ENCODE measurements at places on chromosomes 5 and 9. TPM values are rescaled to one million over a fixed set of nuclear protein-coding genes. Genes with fewer than 3 reads are reported as not detected.

OTP gene
- total RNA-seq, result not detected

- no peak for DNase-seq
Observed at GRCh38 chr9:35518225-35518821, 28.4 kb downstream of the RUSC2 start.

GRCh38 chr9:133589454-133590227 lies 19.5 kb downstream of the FAM163B start:
- DNase-seq, result peak; percentile 58

DNA sequence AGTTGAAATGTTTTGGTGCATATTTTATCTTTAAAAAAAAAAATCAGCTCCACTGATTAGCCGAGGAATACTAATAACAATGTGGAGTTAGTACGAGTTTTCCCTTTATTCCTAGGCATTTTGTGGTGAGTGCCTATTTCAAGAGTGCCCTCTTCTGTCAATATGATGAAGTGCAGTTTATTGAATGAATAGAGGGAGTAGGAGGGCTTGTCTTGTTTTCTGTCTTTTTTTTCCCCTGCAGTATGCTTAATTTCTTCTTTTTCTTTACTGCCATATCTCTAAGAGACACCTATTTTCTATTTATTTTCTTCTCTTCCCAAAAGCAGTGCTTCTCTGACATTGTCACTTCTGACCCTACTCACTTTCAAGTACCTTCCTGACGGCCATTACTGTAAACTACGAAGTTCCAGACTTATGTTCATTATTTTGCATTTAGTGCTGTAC lies 169.6 kb upstream of the PITX1 start:
- no peak for DNase-seq

DNA sequence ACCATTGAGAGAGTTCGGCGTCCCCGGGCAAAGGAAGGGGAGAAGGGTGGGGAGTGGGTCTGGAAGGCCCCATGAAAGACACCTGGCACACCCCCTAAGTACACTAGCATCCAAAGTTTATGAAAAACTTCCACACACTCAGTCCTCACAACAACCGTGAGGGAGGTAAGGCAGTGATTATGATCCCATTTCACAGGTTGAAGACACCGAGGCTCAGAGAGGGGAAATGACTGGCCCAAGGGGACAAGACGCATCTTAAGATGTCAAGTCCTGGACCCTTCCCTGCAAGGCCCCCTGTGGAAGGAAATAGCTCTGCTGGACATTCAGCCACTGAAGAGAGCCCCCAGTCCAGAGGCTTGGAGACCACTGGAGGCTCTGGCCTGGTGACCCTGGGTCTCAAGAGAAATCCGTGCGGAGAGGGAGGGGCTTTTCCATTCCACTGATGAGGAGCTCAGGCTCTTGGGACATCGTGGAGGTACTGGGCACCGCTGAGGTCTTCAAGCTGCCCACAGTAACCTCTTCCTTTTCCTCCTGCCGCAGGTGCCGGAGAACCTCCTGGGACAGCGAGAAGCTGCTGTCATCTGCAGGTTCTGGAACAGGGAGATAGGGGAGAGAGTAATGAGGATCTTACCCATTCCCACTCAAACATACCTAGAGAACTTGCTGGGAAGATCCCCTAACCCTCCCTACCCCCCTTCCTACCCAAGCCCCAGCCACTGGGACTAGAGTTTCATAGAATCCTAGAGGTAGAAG lies 5.2 kb downstream of the SMIM33 start:
- no peak for DNase-seq

ZFP37 gene
- total RNA-seq, result 2.6 TPM

SLC6A18 gene
- not detected for total RNA-seq

DNA sequence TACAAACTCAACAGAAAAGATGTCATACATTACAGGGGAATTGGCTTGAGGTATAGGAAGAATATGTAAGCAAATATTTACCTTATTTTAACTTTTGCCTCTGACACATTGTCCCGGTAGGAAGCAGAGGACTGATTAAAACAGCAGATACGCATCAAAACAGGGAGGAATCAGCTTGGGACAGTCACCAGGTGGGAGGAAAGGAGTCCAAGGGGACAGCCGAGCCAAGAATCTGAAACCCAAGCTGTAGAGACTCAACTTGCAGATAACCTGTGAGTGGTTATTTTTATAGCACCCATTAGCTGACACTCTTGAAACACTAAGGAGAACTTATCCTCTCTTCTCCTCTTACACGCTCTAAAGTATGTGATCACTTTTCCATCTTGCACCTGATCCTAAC lies 22.3 kb downstream of the PDZD2 start:
- no peak for DNase-seq

DNA sequence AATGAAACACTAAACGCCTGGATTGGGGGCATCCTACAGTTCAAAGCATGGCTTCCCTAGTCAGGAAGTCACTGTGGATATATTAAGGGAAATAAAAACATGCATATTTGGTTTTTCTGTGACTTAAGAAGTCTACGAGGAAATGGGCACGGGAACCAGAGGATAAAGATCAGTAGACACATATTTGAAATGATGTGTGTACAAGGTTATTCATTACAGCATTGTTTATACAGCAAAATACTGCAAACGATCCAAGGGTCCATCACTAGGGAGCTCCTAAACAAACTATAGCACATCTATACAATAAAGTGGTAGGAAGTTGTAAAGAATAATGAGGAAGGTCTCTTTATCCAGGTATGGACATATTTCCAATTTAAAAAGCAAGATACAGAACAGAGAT lies 71.8 kb downstream of the EFNA5 start:
- DNase-seq, result no peak

NOP16 gene
- total RNA-seq, result 30.3 TPM

TRPM6 gene
- total RNA-seq, result not detected

PPP3R2 gene
- total RNA-seq, result not detected

AK8 gene
- total RNA-seq, result 0.30 TPM

GRCh38 chr9:106621313-106622163 lies 241.4 kb upstream of the ZNF462 start:
- DNase-seq, result no peak

GRCh38 chr5:95113489-95113888 lies 171.4 kb downstream of the MCTP1 start:
- no peak for DNase-seq

DNA sequence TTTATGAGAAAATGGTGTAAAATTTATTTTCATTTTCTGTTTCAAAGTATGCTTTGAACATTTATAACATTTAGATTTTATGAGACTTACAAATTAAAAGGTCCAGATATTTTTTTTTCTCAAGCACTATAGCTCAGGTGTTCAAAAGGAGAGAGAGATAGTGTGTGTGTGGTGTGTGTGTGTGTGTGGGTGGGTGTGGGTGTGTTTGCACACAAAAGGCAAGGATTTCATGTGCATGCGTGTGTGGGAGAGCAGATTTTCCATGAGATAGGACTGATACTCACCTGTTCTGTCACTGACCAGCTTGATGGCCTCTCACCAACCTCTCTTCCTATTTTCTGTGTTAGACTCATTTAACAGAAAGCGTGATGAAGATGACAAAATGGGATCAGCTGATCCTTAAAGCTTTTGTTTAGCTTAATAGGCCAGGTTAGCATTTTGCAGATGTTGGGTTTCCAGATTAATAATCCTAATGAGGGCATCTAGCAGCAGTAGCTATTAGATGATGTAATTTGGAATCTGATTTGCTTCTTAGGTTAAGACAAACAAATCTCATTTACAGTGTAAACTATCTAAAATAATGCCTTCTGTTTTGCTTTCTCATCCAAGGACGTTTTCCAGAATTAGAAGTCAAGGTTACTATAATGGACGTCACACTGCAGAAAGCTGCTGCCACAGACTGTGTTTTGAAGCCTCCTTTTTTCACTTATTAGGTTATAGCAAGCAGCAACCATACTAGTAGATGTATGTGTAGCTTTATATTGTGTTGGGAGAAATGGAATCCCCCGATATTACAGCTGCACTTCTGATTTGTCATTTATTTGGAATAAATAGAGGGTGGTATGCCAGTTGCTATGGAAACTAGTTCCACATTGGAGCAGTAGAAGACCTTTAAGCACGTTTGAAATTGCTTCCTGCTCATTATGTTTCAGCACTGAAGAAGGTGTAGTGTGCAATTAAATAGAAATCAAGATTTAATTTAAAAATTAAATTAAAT lies 355.6 kb downstream of the TAF11L14 start:
- no peak for DNase-seq

- no peak for DNase-seq
Observed at GRCh38 chr5:180070756-180071530, 616 bp downstream of the RNF130 start.

DNA sequence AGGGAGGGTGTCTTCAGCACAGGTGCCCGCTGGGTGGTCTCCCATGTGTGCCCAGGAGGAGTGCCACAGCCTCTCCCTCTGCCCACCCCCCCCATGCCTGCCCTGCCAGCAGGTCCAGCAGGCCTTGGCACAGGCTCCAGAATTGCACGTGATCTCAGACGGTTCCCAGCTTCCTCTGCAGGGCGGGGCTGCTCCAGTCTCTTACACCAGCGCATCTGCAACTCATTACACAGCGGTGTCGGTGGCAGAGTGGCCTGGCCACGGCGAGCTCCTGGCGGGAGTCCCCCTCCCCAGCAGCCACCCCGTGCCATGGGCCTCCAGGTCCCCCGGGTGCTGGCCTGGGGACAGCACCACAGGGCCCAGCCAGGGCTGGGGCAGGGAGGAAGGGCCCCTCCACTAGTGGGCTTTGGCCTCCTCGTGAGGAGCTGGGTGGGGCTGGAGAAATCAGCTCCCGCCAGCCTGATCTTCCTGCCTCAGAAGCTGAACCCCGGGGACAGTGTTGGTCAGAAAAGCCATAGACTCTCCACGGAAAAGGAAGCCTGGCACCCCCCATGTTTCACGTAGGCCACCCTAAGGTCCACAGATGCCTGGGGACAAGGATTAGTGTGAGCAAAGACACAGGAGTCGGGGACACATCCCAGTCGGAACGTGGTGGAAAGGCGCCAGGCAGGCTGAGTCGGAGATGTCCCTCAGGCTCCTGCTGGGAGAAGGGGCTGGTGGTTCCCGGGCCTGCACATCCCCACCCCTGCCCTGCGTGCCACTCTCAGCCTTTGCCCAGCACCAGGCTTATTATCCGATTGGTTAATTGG lies 40.2 kb downstream of the RXRA start:
- DNase-seq, result no peak

SOX30 gene
- not detected for total RNA-seq

FBN2 gene
- total RNA-seq, result 0.11 TPM

DNA sequence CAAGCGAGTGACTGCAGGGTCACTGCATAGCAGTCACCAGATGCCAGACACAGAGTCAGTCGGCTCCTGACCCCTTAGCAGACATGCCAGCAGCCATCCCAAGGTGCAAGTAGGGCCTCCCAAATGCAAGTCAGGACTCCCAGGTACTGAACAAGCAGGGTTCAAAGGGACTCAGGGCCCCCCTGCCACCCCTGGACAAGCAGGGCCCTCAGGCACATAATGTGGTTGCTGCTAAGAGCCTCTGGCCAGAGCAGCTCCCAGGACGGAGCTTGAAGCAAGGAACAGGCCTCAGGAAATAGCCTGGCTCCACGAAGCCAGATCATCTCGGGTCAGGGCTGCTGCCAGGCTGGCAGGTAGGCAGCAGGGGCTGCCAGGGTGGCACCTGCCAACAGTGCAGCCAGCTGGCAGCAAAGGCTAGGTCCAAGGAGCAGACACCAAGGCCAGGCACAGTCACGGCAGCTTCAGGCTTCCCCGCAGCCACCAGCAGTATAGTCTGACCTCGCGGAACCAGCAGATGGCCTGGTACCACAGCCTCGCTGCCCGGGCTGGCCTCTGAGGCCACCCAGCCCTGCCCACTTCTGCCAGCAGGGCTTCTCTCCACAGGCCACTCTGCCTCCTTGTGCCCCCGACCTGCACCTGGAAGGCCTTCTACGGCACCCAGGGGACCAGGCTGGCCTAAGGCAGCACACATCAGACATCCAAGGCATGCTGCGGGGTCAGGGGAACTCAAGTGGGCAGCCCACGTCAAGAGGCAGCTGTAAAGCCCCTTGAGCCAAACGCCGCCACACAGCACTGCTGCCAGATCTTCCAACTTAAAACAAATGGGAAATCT lies 7.4 kb downstream of the EEIG1 start:
- DNase-seq, result peak; percentile 37

GRCh38 chr5:78589923-78590322 lies 58.6 kb downstream of the LHFPL2 start:
- no peak for DNase-seq

FOXD4L6 gene
- not detected for total RNA-seq

LCN15 gene
- total RNA-seq, result not detected

All from activated naive CD8-positive, alpha-beta T cell treated with anti-CD3 and anti-CD28 coated beads, Interleukin-2, amount 10 ng/mL, durations not matched to agents 7 days and 5 days (primary cell).